Occipital lobe (tissue), 3 donors: ENCODE measurements at places on chromosomes 5 and 9.

DNA sequence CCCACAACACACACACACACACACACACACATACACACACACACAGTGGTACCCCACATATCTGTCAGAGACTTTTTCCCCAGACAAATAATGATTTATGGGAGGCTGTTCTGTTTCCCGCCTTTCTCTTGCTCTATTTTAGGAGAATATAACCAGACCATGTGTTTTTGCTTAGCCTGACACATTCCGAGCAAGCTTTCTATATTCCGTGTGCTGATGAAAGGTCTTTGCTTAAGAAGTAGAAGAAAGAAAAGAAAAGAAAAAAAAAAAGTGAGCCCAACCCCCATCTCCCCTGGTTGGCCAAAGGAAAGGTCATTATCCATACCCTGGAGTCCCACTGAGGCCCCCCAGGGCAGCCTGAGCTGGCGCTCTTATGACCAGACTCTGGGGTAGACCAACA is 338.6 kb downstream of the SLIT3 start:
- DNase-seq: no peak

DNA sequence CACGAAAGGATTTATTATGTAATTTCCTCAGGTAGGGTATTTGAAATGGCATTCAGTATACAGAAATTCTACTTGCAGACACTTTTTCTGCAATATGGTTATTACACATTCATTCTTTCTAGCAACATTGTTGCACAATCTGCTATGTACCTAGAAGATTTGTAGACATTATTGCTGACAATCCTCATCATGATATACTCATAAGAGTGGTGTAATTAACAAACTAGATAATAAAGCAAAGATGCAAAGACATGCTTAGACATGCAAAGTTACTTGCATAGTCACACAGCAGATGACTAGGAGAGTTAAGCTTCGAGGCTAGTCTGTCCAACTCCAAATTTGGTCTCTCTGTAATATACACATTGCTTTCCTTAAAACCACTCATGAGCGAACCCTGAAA is 317.1 kb downstream of the ASTN2 start:
- DNase-seq: no peak

GRCh38 chr5:143641549-143642355 is 170.2 kb upstream of the HMHB1 start:
- DNase-seq: no peak

GRCh38 chr9:84755380-84755779 is 85.9 kb downstream of the NTRK2 start:
- DNase-seq: no peak

DNA sequence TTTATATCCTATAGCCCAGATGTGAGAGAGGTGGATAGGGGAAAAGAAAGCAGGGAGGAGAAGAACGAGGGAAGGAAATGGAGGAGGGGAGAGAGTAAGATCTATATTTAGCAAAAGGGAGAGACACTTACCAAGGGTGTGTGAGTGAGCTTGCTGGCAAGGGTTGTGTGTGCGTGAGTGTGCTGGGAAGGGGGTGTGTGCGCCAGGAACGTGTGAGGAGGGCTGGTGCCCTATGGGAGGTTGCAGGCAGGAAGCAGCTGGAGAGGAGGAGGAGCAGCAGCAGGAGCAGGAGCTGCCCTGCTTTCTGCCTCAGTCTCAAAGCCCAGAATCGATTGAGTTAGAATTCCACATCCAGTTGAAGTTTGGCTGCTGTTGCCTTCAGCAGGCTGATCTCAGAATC is 148.3 kb upstream of the RUSC2 start:
- peak; percentile 48 for DNase-seq

- no peak for DNase-seq
Observed at GRCh38 chr5:180197016-180197702, 11.9 kb downstream of the RASGEF1C start.

DNA sequence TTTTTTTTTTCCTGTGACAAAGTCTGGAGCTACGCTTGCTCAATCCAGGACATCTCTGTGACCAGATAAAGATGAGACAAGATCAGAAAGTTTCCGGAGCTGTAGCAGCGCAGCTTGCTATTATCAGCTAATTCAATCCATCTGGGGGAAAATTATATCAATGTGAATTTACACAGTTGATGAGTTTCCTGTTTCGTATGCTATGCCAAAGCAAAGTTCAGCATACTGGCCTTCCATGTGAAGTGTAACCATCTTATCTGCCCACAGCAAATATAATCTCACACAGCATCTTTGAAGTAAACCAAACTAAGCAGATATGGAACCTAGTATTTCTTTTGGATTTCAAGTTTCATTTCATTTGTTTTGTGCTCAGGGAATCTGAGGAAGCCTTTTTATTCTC is 1767.7 kb downstream of the EFNA5 start:
- no peak for DNase-seq

GRCh38 chr9:122376796-122377195 is 6.0 kb downstream of the PTGS1 start:
- no peak for DNase-seq

DNA sequence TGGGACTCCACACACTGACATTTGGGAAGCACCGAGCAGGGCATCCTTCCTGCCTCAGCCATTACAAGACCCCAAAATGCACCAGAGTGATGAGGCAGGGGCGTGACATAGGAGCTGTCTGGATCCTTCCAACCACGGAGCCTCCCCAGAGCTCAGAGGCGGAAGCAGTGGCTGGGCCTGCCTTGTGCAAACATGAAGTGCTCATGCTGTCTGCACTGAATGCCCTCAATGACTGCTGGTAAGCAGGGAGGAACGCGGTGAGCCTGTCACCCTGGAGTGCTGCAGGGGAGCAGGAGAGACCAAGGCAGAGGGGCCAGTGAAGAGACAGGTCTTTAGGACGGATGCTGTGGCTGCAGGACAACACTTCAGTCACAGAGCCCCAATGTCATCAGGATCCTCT is 60.2 kb upstream of the HRH2 start:
- no peak for DNase-seq

GRCh38 chr5:151298063-151298855 is 5.3 kb downstream of the SLC36A3 start:
- no peak for DNase-seq

GRCh38 chr5:67986761-67987160 is 228.8 kb upstream of the PIK3R1 start:
- DNase-seq: no peak

- no peak for DNase-seq
Observed at GRCh38 chr5:122772446-122772845, 2.4 kb upstream of the SNX2 start.

DNA sequence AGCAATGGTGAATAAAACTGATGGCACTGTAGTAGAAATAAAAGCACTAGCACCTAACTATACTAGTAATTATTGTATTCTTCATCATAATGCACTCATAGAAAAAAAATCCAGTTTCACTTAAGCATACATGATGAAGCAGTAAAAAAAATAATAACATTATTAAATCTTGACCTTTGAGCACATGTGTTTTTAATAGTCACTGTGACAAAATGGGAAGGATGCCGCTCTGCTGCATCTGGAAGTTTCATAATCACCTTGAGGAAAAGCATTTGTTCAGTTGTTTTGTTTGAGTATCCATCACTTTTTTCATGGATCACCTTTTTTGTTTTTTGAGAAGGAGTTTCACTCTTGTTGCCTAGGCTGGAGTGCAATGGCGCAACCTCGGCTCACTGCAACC is 13.2 kb downstream of the OR2K2 start:
- no peak for DNase-seq

- no peak for DNase-seq
Observed at GRCh38 chr5:38453921-38454320, 102.5 kb downstream of the LIFR start.

DNA sequence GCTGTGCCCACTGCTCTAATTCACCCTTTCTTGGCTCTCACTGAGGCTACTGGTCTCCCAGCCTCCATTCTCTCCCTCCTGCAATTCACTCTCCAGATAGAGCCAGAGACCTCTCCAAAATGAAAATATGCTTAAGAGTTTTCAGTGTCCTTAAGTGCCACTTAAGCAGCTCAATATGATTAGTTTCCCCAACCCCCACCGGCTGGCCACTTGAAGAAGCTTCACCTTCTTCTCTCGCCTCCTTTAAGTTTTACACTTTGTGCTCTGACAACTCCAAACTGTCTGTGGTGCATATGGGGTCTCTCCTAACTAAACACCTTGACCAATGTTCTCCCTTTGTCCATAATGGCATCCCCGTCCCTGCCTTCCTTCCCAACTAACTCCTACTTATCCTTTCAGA is 53.4 kb downstream of the CDK5RAP2 start:
- no peak for DNase-seq

DNA sequence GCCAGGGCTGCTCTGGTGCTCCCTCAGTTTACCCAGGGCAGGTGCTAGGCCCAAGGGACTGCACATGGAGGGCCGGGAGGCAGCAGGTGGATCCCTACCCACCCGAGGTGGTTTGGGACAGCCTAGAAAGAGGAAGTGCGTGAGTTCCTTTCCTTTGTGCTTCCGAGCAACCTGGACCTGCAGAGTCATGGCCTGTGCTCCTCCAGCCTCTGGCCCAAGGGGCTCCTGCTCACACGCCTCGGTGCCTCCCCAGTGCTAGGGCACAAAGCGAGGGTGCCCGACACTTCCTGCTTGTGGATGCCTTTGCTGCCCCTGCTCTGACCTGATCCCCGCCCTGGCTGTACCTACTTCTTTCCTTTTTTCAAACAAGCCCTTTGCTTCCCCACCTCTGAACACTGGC is 79.3 kb downstream of the RXRA start:
- DNase-seq: no peak

DNA sequence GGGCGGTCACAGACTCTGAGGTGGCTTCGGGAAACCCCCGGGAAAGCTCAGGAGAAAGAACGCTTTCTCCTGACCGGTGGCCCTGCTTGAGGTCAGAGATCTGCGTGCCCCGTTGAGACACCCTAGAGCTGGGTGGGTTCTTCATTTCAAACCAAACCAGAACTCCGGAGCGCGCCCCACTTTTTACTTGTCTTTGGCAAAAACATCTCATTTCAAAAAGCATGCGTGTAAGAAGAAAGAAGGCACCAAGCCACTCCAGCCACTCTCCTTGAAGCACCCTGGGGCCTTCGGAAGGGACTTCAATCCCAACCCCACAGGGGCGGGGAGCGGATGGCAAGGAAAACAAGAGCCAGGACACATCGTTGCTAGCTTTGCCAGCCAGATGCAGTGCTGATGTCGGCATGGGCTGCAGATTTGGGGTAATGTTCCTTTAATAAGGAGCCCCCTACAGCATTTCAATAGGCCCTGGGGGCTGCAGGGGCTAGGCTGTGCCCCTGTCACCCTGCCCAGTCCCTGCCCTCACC is 171.7 kb downstream of the ERCC6L2 start:
- DNase-seq: no peak

DNA sequence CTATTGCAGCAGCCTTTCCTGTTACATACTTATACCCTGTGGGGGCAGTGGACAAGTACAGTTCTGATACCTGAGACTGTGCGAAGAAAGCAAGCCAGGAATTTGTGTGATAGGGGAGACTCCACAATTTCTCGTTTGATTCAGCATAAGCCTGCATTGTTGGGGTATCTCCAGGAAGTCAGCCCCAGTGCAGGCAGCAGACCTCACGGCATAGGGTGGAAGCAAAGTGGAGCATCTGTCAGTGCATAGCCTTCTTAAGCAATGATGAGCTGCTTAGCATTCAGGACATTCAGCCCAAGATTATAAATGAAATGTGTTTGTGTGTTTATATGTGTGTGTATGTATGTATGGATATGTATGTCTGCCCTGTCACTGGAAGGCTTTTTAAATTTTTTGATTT is 157.0 kb downstream of the SH3GL2 start:
- no peak for DNase-seq

- no peak for DNase-seq
Observed at GRCh38 chr5:84673785-84674184, 289.1 kb upstream of the EDIL3 start.

DNA sequence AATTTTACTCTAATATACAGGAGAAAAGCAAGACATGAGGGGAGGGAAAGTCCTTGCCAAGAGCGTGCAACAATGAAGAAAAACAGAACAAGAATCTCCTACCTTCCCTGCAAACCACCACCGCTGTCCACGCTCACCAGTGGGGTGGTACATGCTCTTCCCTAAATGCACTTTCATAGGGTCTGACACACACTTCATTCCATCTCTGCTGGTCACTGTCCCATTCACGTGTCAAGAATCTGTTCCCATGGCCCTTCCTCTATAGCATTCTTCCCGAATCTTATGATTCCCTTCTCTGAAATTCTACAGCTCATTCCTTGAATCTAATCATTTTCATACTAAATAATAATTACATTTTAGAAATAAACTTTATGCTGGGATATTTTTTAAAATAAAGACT is 11.4 kb upstream of the DNAH5 start:
- no peak for DNase-seq

DNA sequence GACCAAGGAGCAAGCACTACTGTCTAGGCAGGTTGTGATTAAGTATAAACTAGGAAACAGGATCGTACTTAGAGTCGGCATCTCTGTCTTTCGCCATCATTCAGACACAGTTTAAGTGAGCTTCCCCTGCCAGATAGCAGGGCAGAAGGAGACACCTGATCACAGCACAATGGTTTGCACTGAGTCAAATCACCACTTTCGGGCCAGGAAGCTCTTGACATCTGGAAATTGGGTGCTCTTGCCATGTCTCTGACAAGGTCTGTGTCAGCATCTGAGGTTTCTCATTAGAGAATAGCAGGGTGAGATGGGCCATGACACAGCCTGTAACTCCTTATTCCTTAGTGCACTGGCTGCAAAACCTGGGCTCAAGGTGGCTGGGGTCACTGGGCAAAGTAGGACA is 8.3 kb downstream of the ADRB2 start:
- DNase-seq: no peak

- no peak for DNase-seq
Observed at GRCh38 chr5:150078802-150079689, 7.3 kb downstream of the CSF1R start.

DNA sequence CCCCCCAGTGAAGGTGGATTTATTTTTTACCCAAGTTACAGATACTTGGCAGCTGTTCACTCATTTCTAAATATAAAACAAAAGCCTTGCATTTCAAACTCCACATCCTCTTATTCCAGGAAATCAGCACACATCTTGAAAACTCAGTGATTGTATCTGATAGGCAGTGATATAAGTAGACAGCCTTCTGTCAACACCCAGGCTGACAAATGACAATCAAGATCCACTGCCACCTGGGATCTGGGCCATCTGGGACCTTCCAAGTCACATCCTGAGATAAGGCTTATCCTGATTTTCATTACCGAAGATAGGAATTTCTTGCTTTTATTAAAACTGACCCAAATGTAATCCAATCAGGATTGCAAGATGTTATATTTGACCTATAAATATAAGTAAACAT is 201.3 kb upstream of the PUM3 start:
- DNase-seq: no peak

DNA sequence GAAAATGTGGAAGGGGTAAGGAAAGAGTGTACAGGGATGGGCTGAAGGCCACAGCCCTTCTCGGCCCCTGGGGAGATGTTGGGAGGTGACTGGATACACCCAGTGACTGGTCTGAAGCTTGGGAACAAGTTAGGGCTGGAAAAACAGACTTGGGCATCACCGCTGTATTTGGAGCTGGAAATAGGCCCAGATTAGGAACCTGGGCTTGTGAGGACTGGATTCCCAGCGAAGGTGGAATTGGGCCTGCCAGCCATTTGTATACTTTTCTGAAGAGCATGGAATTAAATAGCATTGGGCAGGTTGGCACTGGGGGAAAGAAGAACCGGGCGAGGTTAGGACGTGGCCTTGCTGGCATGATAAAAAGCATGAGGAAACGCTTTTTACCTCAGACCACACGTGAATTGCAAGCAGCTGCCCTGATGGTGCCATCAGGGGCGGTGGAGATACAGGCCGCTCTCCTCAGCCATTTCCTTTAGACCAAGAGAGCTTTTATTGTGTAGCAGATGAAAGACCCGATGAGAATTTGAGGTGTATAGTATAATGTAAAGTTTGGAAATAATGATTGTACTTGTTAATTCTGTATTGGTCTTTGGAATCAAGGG is 37.8 kb downstream of the OTULIN start:
- no peak for DNase-seq

- no peak for DNase-seq
Observed at GRCh38 chr9:37441776-37442370, 19.4 kb downstream of the GRHPR start.
